ENCODE measurements at places on chromosomes 5 and 9. TPM values are rescaled to one million over a fixed set of nuclear protein-coding genes. Genes with fewer than 3 reads are reported as not detected.

HRH2 gene
- polyA plus RNA-seq, result 0.08 TPM

DOK3 gene
- 1.7 TPM for polyA plus RNA-seq

LECT2 gene
- polyA plus RNA-seq, result not detected

CRB2 gene
- not detected for polyA plus RNA-seq

IL33 gene
- 1.6 TPM for polyA plus RNA-seq

CCL27 gene
- polyA plus RNA-seq, result 1.1 TPM

CERCAM gene
- polyA plus RNA-seq, result 25.9 TPM

OBP2B gene
- not detected for polyA plus RNA-seq

CRHBP gene
- not detected for polyA plus RNA-seq

PDE6A gene
- 0.05 TPM for polyA plus RNA-seq

TYRP1 gene
- 0.50 TPM for polyA plus RNA-seq

NRARP gene
- 0.43 TPM for polyA plus RNA-seq

GRCh38 chr5:154758493-154758892, 3.3 kb downstream of the LARP1 start:
- DNase-seq, result no peak

DNA sequence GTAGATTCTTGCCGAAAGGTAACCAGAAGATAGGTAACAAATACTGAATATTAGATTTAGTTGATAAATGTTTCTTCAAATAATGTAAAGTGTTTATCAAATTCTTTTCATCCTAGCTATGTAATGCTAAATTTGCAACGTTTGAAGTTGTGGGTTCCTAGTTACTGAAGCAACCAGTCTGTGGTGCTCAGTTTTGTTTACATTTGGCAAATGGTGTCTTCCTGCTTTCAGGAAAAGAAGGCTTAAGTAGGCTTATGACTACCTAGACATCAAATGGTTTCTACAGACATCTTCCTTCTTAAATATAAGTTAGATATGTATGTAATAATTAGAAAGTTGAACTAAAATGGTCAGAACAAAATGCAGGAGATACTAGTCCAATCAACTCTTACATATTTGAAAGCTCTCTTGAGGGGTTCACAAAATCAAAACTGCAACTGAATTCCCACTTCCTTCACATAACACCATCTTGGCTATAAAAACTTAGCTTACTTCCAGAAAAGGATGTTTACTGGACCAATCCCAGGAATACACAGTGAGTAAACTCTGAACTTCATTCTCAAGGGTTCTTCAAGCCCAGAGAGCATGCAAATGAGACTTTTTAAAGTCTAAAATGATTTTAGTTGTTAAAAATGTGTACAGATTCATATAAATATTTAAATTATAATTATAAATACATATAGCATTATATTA, 125.7 kb upstream of the ITGA1 start:
- no peak for DNase-seq

- DNase-seq, result peak; percentile 78
Measured at GRCh38 chr9:111743275-111743674, 51.5 kb downstream of the SHOC1 start.

- no peak for DNase-seq
Measured at GRCh38 chr5:142210864-142211412, 102.4 kb downstream of the NDFIP1 start.

GRCh38 chr5:140992828-140993227, 26.6 kb downstream of the PCDHAC2 start:
- DNase-seq, result no peak

- no peak for DNase-seq
Measured at GRCh38 chr5:123147128-123147715, 58.2 kb downstream of the PRDM6 start.

- DNase-seq, result peak; percentile 28
Measured at GRCh38 chr5:175895686-175896102, 24.3 kb downstream of the CPLX2 start.

GRCh38 chr9:83231039-83231438, 168.1 kb upstream of the RASEF start:
- no peak for DNase-seq

GRCh38 chr9:134323741-134324358, 2.4 kb upstream of the RXRA start:
- peak; percentile 76 for DNase-seq

- DNase-seq, result no peak
Measured at GRCh38 chr5:174618589-174618988, 105.8 kb upstream of the MSX2 start.

DNA sequence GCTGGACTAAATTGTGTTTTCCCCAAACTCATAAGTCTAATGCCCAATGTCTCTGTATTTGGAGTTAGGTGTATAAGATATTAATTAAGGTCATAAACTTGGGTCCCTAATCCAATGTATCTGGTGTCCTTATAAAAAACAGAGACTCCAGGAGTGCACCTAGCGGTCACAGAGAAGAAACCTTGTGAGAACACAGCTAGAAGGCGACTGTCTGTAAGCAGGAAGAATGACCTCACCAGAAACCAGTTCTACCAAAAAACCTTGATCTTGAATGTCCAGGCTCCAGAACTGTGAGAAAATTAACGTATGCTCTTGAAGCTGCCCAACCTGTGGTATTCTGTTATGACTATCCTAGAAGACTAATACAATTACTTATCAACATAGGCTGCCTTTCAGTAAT, 591.7 kb upstream of the PTPRD start:
- no peak for DNase-seq

DNA sequence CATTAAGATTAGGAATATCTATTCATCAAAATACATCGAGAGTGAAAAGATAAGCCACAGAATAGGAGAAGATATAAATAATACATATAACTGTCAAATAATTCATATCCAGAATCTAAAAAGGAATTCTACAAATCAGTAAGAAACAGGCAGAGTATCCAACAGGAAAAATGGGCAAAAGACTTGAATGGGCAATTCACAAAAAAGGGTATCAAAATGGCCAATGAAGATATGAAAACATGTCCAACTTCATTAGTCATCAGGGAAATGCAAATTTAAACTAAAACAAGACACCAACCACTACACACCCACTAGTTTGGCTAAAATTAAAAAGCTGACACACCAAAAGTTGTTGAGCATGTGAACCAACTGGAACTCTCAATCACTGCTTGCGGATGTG, 206.9 kb upstream of the TBC1D2 start:
- DNase-seq, result no peak

GRCh38 chr5:114249823-114250222, 112.0 kb upstream of the KCNN2 start:
- DNase-seq, result no peak

- DNase-seq, result no peak
Measured at GRCh38 chr9:23669776-23670175, 156.3 kb downstream of the ELAVL2 start.

- no peak for DNase-seq
Measured at GRCh38 chr5:95891499-95891898, 69.0 kb upstream of the GLRX start.

DNA sequence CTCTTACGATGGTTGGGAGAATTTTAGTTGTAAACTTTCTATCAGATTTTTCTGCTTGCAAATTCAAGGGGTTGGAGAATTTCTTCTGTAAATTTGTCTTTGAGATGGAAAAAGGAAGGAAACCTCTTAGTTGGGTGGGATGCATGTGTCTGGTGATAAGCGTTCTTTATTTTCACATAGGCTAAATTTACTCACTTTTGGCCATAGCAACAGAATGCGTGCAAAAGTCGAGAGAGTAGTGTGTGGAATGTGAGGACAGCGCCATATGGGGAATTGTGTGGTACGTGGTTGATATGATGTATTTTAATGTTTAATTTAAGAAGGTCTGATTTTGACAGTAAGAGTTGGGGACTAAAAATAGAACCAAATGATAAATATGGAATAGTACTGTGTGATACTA, 282.2 kb downstream of the TAF11L14 start:
- DNase-seq, result no peak

DNA sequence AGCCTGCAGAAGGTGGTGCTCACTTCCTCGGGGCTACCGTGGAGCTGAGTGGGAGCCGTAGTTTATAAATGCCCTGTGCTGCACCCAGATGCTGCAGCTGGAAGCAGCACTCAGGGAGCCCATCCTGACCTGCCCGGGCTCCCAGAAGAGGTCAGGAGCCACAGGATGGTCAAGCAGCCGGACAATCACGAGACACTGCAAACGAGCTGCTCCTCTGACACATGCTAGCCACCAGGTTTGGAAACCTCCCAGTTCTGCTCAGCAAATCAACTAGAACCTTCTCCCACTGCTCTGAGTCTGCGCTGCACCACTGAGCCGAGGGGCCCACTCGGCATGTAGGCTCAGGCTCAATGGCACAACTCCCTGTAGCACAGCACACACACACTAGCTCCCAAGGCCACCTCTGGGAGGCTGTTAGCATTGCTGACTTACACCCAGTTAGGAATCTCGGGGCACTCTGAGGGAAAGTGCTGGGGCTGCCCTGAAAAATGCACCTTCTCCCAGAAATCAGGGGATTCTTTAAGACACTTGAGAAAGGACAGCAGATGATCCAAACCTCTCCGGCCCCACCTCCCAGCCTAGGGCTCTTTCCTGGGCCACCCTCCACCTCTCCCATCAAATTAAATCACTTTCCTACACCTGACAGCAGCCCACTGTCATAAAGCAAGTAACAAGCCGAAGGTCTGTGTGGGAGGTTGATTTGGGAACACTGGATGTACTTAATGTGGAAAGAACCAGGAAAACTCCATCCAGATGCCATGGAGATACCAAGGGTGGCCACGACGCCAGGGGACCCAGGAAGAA, 59.1 kb downstream of the PSMB7 start:
- DNase-seq, result no peak

DNA sequence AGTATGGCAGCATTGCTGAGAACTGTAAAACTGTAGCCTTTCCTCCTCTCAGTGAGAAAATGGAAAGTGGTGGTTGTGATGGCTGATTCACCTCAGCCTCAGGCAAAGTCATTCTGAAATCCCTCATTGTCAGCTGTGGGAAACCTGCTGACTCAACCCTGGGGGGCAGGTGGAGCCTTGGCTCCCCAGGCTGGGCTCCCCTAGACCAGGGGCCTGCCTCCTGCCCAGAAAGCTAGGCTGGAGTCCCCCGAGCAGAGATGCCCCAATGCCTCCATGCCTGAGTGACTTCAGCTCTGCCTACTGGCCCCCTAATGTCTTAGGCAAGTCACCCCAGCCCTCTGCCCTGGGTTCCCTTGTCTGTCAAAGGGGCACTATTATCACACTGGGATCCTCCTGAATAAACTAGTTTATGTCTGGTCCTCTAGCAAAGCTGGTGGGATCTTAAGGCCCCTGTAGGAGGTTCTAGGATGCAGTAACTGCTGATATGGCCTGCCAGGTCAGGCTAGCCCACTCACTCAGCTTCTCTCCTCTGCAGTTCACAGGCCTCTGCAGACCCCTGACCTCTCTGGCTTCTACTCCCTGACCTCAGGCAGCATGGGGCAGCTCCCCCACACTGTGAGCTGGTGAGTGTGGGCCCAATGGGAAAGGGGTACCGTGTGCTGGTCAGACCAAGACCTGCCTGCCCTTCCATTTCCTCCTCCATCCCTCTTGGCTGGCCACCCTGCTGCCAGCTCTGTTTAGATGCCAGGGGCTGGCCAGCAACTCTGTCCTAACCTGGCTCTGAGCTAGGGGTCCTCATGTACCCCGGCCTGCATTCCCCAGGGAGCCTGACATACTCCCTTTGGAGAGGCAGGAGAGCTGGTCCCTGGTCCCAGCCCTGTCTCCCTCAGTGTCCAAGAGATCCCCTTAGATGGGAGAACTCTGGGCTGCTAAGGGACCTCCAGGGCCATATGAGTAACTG, 24.2 kb downstream of the TCF7 start:
- no peak for DNase-seq

GRCh38 chr5:175102717-175103116, 341.3 kb downstream of the DRD1 start:
- no peak for DNase-seq

- peak; percentile 55 for DNase-seq
Measured at GRCh38 chr9:86368871-86369521, 14.8 kb upstream of the TUT7 start.

DNA sequence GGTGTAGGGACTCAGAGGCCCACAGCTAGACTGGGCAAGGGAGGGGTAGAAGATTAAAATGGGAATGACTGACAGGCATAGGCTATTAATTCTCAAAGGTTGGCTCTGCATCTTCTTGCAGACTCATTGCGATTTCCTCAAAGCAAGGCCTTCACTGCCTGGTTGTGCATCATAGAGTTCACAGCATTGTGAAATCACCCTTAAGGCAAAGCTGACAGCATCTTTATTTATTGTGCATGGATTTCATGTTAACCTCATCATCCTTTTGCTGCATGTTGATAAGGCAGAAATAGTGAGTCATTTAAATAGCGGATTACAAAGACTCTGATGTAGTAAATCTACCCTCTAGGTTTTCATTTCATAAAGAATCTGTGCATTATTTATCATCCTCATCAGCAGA, 13.6 kb upstream of the PALM2AKAP2 start:
- peak; percentile 21 for DNase-seq

DNA sequence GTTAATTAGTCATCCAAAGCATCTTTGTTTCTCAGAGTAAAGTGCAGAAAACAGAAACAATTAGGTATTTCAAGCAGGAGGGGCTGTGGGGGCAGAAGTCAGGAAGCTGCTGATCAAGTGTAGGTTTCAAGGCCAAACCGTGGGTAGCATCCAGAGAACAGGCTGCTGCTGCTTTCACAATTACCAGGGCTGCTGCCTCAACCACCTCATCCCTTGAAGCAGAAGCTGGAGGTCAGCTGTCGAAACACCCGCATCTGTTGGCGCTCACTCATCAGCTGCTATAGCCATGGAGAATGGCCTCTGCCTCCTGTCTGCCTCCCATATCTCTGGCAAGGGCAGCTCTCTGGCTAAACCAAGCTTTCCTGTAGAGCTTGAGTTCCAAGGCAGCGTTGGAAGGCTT, 122.9 kb upstream of the OSMR start:
- no peak for DNase-seq

DNA sequence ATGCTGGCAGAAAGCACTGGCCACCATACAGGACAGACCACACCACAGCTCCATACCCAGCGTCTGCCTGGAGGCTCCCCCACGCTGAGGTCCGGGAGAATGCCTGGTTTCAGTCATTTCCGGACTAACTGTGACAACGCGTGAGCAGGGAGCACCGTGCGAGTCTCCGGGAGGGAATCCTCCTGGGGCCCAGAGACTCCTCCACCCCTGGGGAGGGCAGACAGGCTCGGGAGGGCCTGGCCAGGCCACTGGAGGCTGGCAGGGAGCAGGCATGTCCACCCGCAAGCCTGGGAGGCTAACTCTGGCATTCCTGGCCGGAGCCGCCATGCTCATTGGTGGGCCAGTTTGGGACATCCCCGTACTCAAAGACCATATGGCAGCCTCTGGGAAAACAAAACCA, 6.5 kb downstream of the BRD3OS start:
- no peak for DNase-seq

DNA sequence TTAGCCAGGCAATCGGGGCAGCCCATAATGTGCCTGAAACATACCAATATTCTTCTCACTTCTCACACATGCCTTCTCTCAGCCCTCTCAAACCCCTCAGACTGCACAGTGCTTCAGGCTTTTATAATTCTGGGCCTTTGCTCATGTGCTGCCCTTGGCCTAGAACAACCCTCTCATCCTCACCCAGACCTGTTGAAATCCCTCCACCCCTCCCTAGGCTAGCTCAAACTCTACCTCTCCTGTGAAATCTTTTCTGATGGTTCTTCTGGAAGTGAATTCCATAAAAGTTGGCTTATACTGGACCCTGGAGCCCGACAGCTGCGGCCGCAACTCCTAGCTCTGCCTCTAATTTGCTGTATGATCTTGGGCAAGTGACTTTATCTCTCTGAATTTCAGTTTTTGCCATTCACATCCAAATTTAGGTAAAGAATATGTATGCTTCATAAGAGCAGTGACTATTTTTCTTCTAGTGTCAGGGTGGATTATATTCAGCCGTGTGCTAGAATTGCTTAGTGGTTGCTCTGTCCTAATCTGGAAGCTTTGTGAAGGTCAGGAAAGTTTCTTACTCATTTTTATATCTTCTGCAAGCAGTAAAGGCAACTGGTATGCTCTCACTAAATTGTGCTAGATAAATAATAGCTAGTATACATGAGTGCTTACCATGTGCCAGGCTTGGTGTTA, 221.4 kb downstream of the MAPKAP1 start:
- no peak for DNase-seq
